Stimulated activated CD8-positive, alpha-beta memory T cell treated with anti-CD3 and anti-CD28 coated beads, Interleukin-12 subunit alpha, Interleukin-12 subunit beta, amount 100 ng/mL, for 4 hours (primary cell): ENCODE measurements at places on chromosomes 12 and 14.

- no peak for DNase-seq
These were observed 371.8 kb downstream of the RPL10L start for GRCh38 chr14:46279776-46280175.

DNA sequence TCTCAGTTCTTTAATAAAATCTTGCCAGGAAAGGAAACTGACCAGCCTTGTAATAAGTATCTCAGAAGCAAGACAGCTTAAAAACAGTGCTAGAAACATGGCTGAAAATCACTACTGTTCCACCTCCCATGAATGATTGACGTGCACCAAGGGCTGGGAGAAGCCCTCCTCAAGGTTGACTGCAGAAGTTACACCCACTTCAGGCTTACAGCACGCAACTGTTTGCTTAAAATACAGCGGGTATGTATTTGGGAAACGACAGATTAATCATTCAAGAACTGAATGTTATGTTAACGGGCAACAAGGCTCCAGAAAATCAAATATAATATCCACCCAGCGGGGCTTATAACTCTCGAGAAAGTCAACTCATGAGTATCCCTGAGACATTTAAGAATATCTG, 22.1 kb downstream of the PRKD1 start:
- no peak for DNase-seq

- no peak for DNase-seq
These were observed 268.7 kb upstream of the SEL1L start for GRCh38 chr14:81802341-81802740.

DNA sequence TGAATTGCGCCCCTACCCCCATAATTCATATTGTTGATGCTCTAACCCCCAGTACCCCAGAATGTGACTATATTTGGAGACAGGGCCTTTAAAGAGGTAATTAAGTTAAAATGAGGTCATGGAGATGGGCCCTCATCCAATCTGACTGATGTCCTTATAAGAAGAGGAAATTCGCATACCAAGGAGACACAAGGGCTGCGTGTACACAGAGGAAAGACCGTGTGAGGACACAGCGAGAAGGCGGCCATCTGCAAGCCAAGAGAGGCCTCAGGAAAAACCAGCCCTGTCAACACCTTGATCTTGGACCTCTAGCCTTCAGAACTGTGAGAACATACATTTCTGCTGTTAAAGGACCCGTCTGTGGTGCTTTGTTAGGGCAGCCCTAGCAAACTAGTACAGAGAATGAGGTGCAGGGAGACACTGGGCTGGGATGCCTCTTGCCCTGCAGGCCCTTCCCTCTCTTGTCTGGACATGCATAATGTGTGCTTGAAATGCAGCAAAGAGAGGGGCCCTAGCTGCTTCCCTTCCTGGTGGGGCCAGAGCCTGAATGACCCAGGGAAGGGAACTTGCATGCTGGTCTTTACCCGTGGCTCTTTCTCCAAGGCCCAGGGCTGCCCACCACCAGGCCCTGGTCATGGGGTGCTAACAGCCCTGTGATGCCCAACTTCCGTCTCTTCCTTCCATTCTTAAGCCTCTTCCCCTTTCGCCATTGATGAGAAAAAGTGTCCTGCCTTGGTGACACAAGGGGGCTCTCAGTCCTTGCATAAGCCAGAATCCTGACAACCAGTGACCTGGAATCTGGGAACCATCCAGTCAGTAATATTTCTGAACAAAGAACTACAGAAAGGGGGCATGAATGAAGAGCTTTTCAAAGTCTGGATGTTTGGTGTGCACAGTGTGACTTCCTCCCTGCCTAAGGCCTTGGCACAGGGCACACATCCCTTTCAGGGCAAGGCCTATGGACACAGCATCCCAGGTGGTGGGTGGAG, 50.0 kb upstream of the GPATCH2L start:
- no peak for DNase-seq
